Stimulated activated CD8-positive, alpha-beta memory T cell treated with anti-CD3 and anti-CD28 coated beads, Interleukin-15, amount 100 ng/mL, for 24 hours (primary cell): ENCODE measurements at places on chromosomes 3 and 15.

- DNase-seq, result no peak
Measured at GRCh38 chr15:93302080-93302765, 213.2 kb upstream of the RGMA start.

DNA sequence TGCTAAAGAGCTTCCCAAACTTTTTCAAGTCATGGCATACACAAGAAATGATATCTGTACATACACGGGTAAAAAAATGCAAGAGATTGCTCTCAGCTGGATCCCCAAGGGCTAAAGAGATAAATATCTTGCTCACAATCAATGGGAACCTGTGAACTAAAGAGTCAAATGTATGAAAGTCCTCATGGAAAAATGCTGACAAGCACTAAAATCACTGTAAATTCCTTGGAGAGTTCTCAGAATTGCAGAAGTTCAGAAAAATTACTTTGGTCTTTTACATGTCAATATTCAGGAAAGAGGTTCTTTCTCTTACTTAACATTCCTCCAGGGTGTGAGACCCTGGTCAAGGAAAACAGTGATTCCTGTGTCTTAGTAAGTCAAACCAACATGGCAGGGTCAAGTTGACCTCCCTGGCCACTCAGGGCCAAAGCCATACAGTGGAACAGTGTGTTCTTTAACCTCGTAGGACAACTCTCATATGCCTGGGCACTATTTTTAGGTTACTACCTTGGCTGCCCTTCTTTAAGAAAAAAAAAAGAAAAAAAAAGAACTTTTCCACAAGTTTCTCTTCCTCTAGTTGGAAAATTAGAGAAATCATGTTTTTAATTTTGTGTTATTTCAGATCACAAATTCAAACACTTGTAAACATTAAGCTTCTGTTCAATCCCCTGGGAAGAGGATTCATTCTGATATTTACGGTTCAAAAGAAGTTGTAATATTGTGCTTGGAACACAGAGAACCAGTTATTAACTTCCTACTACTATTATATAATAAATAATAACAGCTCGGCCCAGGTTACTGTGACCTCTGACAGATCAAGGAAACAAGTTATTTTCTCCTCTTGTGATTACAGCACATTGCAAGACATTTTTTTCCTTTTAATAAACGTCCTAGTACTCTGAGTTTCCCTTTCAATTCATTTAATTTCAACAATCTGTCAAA lies 12.5 kb downstream of the SSR3 start:
- no peak for DNase-seq

DNA sequence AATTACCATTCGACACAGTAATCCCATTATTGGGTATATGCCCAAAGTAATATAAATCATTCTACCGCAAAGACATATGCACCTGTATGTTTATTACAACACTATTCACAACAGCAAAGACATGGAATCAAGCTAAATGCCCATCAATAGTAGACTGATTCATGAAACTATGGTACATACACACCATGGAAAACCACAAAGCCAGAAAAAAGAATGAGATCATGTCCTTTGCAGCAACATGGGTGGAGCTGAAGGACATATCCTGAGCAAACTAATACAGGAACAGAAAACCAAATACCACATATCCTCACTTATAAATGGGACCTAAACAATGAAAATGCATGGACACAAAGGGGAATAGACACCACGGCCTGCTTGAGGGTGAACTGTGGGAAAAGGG lies 11.1 kb upstream of the MCF2L2 start:
- DNase-seq, result no peak

DNA sequence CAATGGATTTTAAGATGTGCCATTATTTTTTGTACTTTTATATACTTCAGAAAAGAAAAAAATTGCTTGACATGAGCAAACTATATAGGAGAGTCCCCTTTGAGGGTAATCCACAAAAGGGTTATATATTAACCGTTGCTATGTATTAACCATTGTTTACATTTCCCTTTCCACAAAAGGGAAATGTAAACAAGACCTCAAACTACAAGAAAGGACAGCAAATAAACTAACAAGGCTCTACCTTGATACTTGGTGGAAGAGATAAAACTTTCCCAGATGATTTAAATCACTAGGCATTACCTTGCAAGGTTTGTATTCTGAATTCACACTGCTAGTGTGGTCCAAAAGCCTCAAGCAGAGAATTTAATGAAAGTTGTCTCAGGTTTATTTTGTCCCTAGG lies 616.3 kb upstream of the BCHE start:
- no peak for DNase-seq

GRCh38 chr3:139447486-139447885 lies 28.8 kb downstream of the RBP2 start:
- DNase-seq, result no peak

GRCh38 chr3:13536432-13536831 lies 12.5 kb upstream of the FBLN2 start:
- DNase-seq, result no peak

GRCh38 chr15:64809649-64810496 lies 15.6 kb downstream of the PIF1 start:
- peak; percentile 57 for DNase-seq

DNA sequence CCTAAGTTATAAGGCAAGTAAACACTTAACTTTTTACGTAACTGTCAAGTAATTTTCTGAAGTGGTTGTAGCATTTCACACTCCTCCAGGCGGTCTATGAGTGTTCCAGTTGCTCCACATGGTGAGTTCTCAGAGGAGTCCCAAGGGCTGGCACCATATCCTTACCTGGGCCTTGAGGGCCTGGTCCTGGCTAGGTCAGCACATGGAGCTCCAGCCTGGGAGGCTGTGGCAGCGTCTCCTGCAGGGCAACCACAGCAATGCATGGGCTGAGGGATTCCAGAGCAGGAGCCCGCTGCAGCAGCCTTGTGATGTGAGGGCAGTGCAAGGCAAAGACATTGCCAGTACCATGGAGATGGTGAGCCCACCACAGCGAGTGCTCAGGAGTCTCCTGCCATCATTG lies 32.2 kb upstream of the LYZL4 start:
- DNase-seq, result no peak
